ENCODE measurements at places on chromosomes 1 and 21.

DNA sequence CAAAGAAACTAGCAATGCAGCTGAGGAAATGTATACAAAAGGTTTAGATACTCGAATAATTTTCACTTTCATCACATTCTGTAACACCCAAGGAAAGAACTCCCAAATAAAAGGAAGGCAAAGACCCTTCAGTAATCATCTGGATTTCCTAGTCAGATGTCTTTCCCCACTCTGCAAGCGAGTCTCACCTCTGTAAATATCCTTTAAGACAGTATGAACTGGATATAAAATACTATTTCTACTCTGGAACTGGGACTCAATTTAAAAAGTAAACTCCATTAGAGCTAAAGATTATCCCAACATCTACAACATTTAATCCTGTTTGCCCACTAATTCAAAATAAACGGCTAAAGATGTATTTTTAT, 27.0 kb downstream of the C2CD2 start:
- DNase-seq, result no peak

- DNase-seq, result no peak
These were observed 48.7 kb upstream of the KIRREL1 start for GRCh38 chr1:157944663-157945280.

DNA sequence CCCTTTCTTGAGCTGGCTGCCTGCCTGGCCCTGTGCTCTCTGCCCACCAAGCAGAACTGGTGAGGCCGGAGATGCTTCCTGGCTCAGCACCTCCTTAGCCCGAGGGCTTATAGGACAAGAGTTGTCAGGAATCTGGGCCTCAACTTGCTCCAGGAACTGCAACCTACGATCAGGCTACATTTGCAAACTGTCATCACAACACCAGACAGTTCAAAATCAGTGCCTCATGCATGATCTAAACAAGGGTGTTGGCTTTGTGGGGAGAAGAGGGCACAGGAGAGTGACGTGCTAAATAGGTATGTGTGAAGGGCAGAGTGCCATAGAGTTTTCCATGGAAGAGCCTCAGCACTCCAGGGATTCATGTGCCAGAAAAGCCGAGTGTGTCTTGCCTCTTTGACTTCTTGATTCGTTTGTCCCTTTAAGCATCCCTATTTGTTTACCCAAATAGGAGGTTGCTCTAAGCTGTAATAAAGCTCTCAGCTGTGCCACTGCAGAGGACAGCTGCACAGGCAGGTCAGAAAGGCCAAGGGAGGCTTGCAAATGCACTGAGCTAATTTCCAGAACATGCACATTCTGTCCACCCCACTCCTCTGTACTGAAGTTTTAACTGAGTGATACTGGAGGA, 30.2 kb upstream of the NEK2 start:
- DNase-seq, result no peak

DNA sequence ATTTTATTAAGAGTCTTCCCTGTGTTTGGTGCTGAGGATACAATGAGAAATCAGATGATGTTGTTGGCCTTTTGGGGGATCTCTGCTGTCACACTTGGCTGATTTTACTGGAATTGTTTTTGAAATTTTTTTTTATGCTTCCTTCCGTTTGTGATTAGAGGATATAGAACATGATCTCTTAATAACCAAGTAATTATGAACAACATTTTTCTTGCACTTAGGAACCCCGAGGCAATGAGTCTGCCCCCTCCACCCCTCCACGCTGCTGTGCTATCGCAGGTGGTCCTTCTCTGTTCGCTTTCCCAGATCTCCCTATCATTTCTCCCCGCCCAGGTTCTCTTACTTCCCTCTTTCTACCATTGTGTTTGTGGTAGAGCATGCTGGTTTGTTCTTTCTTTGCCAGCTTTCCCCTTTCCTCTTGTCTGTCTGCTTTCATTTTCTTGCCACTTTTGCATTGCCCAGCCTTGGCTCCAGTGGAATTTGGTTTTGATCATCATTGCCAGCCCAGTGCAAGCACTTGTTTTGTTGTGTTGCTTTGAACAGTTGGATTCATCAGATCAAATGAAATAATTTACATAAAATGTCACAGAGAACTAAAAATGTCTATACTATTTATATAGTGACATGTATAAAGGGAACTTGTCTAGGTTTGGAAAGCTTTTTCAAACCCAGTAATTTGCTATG, 73.1 kb upstream of the SCCPDH start:
- no peak for DNase-seq

DNA sequence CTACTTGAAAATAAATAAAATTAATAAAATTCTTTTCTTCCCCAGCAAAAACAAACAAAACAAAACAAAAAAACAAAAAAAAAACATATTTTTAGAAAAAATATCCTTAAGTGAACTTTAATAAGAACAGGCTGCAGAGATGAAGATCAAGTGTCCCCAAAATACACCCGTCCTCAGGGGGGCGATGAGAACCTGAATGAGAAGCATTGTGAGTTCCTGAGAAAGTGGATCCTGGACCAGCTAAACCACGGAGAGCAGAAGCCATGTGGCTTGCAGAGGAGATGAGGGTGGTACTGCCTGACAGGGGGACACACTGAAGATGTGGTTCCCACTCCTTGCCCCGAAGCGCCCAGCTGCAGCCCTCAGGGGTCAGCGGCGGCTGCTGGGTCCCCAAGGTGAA, 89.3 kb downstream of the ITPKB start:
- DNase-seq, result peak; percentile 44

- DNase-seq, result no peak
These were observed at the start of gene AIM2 for GRCh38 chr1:159076438-159077119. AIM2 (minus strand) TSS chr1:159076766; CDS start chr1:159073499, 3,267 bp downstream.

DNA sequence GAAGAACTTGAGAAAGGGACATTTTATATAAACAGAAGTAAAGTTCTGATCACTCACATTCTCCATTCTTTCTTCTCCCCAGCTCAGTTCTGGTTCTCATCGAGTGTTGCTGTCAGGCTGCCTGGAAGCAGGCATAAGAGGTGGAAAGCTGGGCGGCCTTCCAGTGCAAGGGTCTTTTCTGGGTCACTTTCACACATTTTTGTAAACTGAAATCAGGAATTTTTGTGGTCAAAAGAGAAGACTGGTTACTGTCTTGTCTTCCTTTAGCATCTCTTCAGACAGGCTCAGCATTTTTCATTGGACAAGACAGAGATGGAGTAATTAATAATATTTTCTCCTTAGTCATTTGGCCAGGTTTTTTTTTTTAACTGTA, 93.7 kb downstream of the CTH start:
- no peak for DNase-seq

GRCh38 chr1:180181996-180182642, 27.4 kb downstream of the QSOX1 start:
- no peak for DNase-seq

- no peak for DNase-seq
These were observed 56.8 kb downstream of the ZBTB17 start for GRCh38 chr1:15918962-15919715.

GRCh38 chr1:174726167-174726879, 273.4 kb upstream of the CACYBP start:
- DNase-seq, result no peak

- DNase-seq, result peak; percentile 61
These were observed 25.7 kb upstream of the NLRP3 start for GRCh38 chr1:247390116-247390791.

DNA sequence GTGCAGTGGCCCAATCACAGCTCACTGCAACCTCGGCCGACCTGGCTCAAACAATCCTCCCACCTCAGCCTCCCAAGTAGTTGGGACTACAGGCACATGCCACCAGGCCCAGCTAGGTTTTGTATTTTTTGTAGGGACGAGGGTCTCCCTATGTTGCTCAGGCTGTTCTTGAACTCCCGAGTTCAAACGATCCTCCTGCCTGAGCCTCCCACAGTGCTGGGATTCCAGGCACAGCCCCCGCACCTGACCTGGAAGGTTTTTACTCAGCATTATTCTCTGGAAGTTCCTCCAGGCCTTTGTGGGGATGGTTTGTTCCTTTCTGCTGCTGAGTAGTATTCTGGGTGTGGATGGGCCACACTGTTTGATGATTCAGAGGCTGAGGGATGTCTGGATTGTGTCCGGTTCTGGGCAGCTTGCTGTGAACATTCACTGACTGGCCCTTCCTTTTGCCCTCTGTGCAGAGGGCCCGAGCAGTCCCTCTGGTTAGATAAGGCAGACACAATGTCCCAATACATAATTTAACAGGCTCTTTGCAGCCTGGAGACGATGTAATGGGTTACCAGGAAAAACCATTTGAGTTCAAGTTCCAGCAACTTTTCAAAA, 6.0 kb upstream of the TRAPPC10 start:
- DNase-seq, result peak; percentile 31

DNA sequence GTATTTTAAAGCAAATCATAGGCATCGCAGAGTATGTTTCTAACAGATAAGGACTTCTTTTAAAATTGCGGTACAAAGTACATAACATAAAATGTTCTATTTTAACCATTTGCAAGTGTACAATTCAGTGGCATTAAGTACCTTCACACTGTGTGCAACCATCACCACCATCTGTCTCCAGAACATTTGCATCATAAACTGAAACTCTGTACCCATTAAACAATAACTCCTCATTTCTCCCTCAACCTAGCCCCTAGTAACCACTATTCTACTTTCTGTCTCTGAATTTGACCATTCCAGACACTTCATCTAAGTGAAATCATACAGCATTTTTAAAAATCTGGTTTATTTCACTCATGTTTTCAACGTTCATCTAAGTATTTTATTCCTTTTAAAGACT, 16.6 kb upstream of the ATF3 start:
- no peak for DNase-seq

DNA sequence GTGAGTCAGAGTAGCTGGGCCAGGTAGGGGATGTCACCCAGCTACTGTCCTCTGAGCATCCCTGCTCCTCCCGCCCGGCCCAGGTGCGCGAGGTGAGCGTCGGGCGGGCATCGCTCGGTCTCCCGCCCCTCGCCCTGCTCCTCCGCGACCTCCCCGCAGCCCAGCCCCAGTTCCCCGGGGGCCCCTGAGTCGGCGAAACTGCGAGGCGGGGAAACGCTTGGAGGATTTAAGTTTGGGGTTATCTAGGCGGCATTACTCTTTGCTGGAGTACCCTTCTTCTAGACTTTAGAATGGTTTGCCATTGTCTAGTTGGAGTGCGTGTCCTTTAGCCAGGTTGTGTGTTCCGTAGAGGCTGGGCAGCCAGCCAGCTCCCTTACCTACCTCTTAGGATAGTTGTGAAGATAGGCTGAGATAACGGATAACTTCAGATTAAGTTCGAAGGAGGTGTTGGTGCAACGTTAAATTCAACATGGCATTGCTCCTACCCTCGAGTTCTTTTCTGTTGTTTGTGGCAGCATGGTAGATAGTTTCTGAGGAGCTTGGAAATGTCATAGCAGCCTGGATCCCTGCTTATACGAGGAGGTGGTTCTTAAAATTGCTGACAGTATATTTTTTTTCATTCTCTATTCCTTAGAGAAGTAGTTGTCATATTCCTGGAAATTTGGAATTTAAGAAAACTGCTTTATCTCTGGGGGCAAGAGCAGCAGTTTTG, 697 bp downstream of the AGO3 start:
- no peak for DNase-seq

- DNase-seq, result no peak
These were observed 149.2 kb upstream of the SYT6 start for GRCh38 chr1:114302821-114303220.

DNA sequence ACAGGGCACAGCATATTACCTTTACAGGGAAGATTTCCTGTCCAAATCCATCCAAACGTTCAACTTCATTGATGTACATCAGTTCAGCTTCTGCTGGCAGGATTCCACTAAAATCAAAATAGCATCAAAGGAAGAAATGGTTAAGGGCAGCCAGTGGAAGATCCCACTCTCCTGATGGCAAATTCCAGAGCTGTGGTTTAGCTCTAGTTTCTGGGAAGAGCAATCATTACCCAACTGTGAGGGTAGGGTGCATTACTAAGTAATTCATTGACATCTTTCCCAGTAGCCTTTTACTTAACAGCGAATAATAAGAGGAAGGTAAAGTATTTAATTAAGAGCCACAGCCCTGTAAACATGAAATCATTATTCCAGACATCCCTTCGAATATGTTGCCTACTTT, 120.7 kb downstream of the SMYD2 start:
- DNase-seq, result no peak

DNA sequence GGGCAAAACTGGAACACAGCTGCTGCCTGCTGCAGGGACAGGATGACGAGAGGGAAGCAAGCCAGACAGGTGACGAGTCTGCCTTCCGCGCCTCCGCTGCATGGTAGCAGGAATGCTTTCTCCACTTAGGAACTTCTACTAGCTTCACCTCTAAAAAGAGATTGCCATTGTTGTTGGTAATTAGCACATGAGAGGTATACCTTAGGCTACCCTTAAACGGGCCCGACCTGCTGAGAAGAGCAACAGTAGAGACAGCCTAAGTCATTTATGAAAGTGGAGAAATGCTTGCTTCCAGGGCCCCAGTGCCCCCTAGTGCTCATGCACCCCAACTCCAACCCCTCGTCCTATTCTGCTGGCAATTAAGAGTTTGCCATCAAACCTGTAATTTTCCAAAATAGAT, 96.9 kb upstream of the AKT3 start:
- DNase-seq, result no peak
